ENCODE measurements at places on chromosomes 3 and 15. TPM values are rescaled to one million over a fixed set of nuclear protein-coding genes. Genes with fewer than 3 reads are reported as not detected.

- DNase-seq = no peak
Observed at GRCh38 chr3:161295325-161295724, 74.2 kb downstream of the NMD3 start.

- no peak for DNase-seq
Observed at GRCh38 chr3:147914532-147914931, 505.4 kb downstream of the ZIC1 start.

GRCh38 chr15:61831505-61831921 is 228.7 kb downstream of the VPS13C start:
- DNase-seq = no peak

- no peak for DNase-seq
Observed at GRCh38 chr3:146050691-146051090, 110.3 kb downstream of the PLOD2 start.

GRCh38 chr15:58492661-58493397 is 61.0 kb downstream of the LIPC start:
- no peak for DNase-seq

DNA sequence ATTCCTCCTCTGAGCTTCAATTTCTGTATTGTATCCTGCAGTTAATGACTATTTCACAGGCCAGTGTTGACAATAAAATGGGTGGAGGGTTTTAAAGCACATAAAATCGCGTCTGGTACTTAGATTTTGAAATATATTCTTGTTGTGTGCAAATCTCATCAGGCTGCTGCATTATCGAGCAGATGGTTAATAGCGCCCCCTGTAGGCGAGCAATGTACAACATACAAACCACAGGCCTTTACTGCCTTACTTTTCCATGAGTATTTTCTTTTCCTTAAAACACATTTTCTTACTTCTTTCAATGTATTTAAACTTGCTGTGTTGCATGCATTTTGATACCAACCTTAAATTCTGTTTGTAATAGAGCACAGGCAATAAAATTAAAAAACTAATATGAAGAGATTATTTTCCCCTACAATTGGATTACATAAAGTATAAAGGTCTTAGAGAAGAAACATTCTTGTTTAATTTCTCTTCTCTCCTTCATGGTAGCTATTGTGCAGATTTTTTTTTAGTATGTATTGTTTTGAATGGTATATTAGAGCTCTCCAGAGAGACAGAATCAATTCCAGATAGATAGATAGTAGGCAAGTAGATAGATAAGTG is 608.4 kb downstream of the CADM2 start:
- no peak for DNase-seq

GRCh38 chr15:65249641-65250040 is 37.0 kb downstream of the PARP16 start:
- no peak for DNase-seq

- DNase-seq = no peak
Observed at GRCh38 chr3:47961815-47962606, 54.2 kb downstream of the MAP4 start.

CPLX3 gene
- total RNA-seq = 2.5 TPM

- DNase-seq = no peak
Observed at GRCh38 chr3:174441588-174442301, 417.4 kb upstream of the NAALADL2 start.

DNA sequence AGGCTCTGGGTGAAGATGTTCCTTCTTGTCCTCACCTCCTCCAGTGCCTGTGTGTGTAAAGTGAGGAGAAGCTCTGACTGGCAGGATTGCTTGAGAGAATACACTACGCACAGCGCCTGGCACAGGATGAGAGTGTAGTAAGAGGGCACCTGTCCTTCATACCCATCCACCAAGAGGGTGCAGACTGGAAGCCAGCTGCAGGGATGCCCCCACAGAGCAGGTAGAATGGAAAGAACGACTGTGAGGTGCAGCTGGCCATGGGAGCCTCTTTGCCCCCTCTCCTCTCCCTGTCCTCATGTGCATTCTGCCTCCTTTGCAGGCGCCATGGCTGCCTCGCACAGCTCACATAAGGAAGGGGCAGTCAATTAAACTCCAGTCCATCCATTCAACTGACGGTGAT is 12.3 kb downstream of the FBXL22 start:
- DNase-seq = no peak

APOD gene
- total RNA-seq = 175 TPM

DNA sequence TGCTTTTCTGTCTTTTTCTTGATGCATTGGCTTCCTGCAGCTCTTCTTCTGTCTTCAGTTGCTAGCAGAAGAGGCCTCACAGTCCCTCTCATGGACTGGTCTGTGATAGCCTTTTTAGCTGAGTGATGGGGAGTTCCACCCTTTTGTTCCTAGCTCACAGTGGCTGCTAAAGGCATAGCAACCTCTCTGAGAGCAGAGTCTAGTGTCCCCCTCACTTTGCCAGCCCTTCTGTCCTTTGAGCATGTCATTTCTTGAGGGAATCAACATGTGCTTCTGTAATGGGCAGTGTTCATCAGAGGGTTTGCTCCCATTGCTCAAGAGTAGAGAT is 44.4 kb downstream of the GAP43 start:
- no peak for DNase-seq

GRCh38 chr15:40055576-40056293 is 16.8 kb upstream of the SRP14 start:
- peak; percentile 87 for DNase-seq

DNA sequence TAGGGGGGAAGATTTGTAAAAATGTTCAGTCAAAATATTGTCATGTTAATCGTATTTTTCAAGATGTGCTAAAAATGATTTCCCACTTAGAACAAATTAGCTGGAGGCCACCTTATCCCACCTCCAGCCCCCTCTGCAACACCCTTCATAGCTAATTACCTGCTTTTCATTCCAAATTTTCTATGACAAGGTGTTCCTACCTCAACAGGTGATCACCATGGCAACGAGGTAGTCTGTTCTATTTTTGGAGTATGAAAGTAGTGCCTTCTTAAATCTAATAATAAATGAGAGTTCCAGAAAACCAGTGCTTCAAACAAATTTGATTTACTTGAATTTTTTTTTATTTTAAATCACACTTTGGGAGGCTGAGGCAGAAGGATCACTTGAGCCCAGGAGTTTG is 149.8 kb downstream of the FNDC3B start:
- DNase-seq = no peak

- DNase-seq = no peak
Observed at GRCh38 chr3:88301273-88301995, 151.7 kb downstream of the C3orf38 start.

- DNase-seq = peak; percentile 71
Observed at GRCh38 chr15:100919481-100920405, 586 bp downstream of the LRRK1 start.

DNA sequence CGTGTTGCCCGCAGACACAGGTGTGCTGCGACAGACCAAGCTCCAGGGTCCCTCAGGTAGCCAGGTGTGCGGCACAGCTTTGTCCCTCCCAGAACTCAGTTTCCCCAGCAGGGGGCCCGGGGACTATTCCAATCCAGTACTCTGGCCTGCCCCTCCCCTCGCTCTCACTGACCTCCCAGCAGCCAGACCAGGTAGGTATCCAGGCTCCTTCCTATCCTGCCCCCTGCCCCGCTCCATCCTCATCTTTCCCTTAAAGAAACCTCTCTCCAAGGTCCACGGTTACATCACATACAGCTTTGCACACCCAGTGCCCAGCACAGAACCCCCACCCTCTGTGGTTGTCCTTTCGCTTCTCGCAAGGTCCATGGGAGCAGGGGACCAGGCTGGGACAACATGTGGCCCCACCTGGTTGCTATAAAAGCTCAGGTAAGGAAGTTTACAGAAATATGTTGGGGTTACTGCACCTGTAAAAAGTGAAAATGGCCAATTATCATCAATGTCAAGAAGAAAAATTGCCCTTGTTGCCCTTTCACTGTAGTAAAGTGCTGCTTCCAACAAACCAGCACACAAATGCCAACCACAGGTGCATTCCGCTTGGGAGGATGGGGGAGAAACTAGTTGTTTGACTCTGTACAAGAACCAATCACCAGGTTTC is 7.3 kb upstream of the CYP11A1 start:
- DNase-seq = no peak

DNA sequence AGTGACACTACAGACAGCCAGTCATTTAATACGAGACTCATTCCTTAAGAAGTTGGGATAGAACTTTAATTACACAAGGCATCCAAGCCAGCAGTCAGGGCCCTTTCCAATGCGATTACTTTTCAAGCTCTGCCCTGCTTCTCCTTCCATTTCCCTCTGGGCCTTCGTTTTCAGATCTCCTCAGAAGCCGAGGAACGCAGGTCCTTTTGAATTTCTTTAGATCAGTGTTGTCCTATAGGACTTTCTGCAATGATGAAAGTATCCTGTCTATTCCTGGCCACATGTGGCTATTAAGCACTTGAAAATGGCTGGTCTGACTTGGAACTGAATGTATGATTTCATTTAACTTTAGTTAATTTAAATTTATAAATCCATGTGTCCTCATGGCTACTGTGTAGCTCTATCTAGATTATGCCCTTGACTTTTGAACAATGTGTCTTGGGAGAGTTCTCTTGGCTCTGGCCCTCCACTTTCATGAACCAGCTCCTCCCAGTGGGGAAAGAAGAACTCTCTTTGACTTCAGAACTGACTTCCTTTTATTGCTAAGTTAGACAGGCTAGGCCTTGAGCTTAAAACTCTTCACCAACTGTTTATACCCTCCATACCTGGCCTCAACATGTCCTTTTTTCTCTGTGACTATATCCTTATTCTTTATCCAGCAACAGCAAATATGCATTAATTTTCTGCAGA is 22.6 kb downstream of the TGFBR2 start:
- DNase-seq = no peak

- DNase-seq = peak; percentile 47
Observed at GRCh38 chr3:15316998-15317435, 15.4 kb downstream of the SH3BP5 start.

SLC28A1 gene
- total RNA-seq = 0.25 TPM

DNA sequence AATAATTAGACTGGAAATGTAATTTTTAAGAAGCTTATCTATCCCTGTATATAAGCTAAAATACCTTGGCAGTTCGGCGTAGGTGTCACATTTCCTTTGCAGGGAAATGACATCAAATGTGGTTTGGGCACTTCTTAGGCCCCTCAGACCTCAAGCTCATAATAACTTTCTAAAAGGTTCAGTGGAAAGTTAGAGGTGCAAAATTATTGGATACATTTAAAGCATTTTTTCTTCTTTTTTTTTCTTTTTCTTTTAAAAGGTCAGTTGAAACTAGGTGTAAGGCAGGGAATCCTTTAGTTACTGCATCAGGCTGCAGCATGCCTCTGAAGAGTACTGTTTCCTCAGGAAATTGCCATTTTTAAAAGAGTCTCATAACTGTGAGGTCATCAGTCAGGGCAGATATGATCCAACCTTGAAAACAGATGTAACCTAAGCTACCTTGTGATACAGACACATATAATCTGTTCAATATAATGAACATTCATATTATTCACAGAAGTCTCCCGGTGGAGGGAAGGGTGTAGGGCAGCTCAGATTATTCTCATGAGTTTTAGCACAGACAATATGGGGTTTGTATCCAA is 4.8 kb downstream of the SACM1L start:
- no peak for DNase-seq

GRCh38 chr3:171944118-171945016 is 95.0 kb upstream of the FNDC3B start:
- no peak for DNase-seq

- DNase-seq = peak; percentile 71
Observed at GRCh38 chr15:77418966-77419835, 703 bp downstream of the PEAK1 start.

ST3GAL6 gene
- total RNA-seq = 42.0 TPM

DNA sequence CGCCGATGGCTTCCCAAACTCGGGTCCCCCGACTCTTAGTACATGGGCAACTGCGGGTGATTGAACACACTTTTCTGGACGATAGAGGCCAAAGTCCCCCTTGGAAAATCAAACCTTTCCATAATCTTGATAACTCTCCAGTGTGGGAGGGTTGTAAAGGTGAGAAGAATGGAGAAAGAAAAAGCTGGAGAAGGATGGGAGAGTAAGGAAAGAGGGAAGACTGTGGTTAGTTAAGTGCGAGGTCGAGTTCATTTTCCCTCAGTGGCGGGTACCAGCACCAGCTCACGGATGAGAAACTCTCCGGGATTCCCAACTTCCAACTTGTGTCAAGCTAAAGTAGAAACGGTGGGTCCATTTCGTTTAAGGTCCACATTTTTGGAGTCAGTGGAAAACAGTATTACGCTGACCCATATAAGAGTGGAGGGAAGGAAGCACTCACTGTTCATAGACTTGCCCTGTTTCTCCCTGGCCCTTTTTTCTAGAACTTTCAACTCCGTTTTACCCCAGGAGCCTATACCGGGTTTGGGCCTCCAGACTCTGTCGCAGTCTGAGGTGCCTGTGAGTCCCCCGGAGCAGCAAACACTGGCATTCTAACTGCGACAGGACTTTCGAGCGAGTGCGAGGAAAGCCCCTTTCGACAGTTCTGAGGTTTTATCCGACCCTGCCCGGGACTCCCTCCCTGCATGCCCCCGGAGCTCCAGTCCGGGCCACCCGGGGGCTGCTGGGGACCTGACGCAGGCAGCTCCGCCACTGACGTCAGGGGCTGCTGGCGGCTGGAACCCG is 14.8 kb downstream of the ZIC1 start:
- DNase-seq = no peak

DNA sequence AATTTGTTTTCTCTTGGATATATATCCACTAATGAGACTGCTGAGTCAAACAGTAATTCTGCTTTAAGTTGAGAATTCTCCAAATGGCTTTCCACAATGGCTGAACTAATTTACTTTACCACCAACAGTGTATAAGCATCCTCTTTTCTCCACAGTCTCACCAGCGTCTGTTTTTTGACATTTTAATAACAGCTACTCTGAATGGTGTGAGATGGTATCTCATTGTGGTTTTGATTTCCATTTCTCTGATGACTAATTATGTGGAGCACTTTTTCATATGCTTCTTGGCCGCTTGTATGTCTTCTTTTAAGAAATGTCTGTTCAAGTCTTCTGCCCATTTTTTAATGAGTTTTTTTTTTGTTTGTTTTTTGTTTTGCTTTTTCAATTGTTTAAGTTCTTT is 206.2 kb downstream of the CTNNB1 start:
- no peak for DNase-seq

- DNase-seq = no peak
Observed at GRCh38 chr3:112925969-112926368, 48.9 kb downstream of the CD200R1 start.

- DNase-seq = no peak
Observed at GRCh38 chr3:155944081-155944480, 73.6 kb downstream of the GMPS start.

DNA sequence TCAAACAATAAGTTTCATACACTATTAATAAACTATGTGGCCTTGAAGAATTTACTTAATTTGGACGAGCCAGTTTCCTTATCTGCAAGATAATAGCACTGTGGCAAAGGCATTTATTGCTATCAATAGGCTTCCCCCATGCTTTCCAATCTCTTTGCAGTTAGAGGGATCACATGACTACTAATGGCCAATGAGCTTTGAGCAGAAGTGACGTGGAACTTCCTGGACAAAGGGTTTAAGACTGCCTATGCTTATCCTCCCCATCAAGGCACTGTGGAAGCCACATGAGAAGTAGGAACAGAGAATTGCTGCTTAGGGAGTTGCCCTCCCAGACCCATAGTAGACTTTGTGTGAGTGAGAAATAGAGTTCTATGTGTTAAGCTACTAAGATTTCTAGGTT is 16.7 kb upstream of the ZMAT3 start:
- DNase-seq = no peak

OR4F15 gene
- not detected for total RNA-seq

SAMMSON gene
- total RNA-seq = not detected

GRCh38 chr3:109098079-109098644 is 19.8 kb downstream of the MORC1 start:
- DNase-seq = no peak

- DNase-seq = no peak
Observed at GRCh38 chr15:39411102-39411989, 169.5 kb upstream of the THBS1 start.

Data from heart left ventricle (tissue), 16 donors.